Stimulated activated CD8-positive, alpha-beta memory T cell treated with anti-CD3 and anti-CD28 coated beads, Interleukin-7, amount 100 ng/mL, for 1 hour (primary cell): ENCODE measurements at places on chromosomes 2 and 18.

DNA sequence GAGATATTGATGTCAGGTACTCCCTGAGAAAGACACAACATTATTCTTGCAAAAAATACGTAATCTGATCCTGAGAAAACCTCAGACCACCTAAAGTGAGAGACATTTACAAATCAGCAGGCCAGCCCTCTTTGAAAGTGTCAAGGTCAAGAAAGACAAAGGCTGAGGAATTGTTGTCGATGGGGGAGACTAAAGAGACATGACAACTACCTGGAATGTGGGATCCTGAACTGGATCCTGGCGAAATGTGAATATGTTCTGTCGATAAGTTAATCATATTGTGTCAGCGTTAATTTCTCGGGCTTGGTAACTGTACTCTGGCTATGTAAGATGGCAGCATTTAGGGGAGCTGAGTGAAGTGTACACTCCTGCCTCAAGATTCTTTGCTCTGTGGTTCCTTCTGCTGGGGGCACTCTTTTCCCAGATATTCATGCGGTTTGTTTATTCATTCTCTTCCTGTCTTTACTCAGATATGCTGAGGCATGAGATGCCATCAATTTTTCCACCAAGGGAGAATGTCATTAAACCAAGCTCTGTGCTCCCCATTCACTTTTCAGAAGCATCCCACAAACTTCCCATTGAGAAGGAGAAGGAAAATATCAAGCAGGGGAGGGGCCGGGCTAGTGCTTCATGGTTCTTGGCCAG is 154.9 kb downstream of the CAPN13 start:
- DNase-seq = no peak

DNA sequence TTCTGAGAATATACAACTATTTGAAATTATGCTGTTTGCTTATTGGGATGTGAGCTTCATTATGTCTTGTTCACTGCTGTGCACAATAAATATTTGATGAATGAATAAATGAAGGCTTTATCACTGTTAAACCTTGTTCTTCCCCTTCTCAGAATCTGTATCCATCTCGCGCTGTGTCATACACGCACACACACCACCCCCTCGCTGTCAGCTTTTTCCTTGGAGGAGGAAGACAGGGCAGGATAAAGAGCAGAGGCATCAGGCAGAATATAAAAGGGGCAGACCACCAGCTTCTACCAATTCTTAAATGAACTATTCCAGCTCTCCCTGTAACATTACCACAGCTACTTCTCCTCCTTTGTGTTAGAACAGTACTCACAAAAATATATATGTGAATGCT is 75.0 kb downstream of the CD226 start:
- DNase-seq = no peak

DNA sequence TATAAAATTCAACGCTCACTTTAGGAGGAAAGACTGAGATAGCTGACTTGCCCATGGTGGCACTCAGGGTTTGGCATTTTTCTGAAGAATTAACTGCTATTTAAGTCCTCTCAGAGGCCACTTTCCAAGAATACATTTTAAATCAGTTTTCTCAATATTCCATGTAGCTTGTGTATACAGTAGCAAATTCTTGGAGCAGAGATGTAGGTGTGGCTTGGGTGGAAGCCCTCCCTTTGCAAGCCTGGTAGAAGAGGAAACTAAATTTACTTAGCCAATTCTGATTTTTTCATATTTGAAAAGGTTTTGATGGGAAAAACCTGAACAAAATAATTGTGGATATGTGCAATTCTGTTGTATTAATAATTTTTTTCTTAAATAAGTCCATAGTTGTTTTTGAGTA is 14.0 kb upstream of the ITGAV start:
- DNase-seq = no peak

GRCh38 chr2:60447943-60448342 is 105.5 kb downstream of the BCL11A start:
- DNase-seq = no peak

GRCh38 chr18:76364282-76365259 is 130.5 kb downstream of the ZNF516 start:
- DNase-seq = no peak

DNA sequence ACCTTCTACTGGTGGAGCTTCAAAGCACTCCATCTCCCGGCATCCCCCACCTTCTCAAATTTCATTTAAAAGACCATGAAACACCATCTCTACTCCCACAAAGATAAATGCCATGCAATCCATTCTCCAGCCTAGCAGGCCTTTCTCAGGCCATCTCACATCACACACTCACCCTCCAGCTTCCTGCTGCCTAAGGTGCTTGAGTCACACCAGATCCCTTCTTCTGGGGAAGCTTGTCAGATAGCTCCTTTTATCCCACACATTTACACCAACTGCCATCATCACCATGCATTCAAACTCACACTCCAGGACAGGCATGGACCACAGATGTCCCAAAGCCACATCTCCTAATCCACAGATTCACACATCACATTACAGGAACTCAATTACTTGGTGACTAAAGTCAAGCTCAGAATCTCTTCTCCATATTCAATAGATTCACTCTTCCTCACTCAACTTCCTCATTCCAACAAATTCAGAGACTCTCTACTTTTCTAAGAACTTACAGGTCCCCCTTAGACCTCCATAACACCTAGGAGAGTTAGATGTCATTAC is 292.5 kb downstream of the TNS1 start:
- DNase-seq = no peak

DNA sequence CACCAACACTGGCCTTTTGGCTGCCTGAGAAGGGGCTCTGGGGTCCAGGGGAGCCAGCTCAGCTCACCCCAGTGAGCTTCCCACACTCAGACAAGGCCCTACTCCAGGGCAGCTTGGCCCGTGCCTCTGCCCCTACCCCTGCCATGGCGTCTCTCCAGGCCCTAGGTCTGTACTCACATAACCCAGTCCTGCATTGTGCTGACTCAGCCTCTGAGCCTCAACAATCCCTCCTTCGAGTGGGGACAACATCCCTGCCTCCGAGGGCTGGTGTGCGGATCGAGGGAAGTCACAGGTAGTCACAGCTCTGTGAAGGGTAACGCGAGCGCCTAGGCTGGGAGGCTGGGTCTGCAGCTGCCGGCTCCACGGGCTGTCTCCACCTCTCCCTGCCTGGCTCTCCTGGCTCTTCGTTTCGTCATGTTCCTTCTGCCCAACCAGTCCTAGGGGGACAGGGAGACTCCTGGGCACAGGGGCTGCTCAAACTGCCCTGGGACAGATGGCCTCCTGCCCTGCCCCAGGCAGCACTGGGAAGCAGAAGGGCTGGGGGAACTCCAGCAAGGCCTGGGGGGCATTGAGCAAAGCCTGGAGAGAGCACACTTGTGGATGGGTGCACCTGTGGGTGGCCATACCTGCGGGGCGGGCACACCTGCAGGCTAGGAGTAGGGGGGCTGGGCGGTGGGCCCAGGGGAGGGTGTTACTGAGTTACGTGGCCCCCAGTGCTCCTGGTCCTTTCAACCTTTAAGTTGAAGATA is 74.6 kb downstream of the RRM2 start:
- no peak for DNase-seq

- DNase-seq = no peak
Measured at GRCh38 chr2:229475778-229476177, 204.7 kb upstream of the PID1 start.

GRCh38 chr18:31487246-31488015 is 10.5 kb upstream of the DSG2 start:
- DNase-seq = no peak

DNA sequence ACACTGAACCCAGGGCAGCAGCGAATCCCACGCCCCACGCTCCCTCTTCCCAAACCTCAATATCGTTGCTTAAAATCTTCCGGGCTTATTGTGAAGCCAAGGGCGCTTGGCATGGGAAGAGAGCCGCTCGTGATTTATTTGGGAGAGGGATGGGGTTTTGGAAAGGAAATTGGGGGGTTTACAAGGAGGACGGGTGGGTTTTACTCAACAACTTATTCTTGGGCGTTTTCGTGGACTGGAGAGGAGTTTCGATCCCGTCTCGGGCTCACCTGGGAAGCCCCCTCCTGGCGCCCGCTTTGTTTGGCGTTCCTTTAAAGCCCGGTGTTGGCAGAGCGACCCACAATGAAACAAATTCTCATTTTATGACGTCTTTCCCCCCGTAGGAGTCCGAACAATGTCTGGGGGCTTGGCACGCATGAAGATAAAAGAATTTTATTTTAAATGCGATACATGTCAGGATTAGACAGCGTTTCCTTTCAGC is 135.3 kb downstream of the INSIG2 start:
- no peak for DNase-seq

GRCh38 chr2:130824492-130825061 is 12.1 kb upstream of the ARHGEF4 start:
- DNase-seq = peak; percentile 32

- DNase-seq = no peak
Measured at GRCh38 chr2:190110699-190111098, 48.2 kb upstream of the MSTN start.

DNA sequence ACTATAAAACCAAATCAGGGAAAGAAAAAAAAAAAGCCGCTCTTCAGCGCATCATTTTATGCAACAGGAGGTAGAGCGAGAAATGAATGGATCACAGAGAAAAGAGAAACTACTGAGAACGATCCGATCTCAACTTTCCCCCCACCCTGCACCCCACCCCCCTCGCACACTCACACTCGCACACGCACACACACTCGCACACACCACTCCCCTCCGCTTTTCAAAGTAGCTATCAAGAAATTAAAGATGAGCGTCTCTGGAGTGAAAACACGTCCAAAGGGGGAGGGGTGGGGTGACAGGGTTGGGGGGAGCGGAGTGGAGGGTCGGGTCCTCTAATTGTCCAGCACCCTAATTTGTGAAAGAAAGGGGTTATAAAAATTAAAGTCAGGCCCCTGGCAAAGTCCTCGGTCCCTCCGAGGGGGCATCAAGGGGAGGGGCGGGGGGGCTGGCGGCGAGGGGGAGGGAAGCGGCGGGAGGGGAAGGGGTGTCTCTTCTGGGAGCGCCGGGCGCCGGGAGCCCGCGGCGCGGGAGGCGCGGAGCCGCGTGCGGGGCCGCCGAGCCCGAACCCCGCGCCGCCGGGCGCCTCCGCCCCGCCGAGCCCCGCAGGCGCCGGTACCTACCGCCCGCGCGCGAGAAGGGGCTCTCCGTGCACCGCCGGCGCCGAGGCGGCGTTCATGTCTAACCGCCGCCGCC is 428 bp downstream of the TCF4 start:
- no peak for DNase-seq

DNA sequence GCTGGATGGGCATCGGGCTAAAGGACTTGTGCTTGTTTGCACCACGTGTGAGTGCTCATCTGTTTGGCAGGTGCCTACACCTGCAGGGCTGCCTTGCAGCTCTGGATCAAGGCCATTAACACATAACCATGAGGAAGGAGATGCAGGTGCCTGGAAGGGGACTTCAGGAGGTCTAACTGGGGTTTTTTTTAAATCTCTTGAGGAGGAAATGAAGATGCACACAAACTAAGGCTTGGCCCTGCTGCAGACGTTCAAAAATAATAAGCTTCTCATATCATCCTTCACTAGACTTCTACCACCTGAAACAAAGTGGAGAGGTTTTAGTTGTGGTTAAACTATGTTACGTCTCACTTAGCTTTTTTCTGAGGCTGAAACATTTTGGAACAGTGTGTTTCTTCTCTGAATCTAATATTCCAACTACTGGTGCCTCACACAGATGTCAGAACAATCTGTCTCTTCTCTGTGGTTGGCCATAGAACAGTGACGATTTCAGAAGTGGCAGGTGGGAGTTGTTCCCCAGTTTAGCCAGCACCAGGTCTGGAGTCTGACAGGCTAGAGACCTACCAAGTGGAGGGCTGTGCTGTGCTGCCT is 36.5 kb downstream of the BCL2L11 start:
- DNase-seq = no peak

DNA sequence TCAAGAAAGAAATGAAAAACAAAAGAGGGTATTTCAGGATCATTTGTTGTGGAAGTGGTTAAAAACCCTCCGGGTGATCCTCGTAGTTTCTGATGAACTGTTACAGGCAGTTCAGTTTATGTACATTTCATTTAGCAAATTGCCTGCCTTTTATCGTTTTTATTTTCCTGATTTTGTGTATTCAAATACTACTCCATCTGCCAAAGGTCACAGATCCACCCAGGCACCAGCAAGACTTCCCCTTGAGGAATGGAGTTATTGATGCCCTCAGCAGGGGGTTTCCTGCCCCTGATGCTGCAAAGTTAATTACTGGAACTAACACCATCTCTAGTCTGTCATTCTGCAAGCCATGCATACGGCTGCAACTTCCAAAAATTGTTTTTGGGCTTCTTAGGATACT is 641.9 kb downstream of the SLC4A3 start:
- DNase-seq = no peak

GRCh38 chr2:241511091-241511741 is 2.8 kb upstream of the STK25 start:
- no peak for DNase-seq

- peak; percentile 17 for DNase-seq
Measured at GRCh38 chr2:70143314-70144150, 47.3 kb downstream of the C2orf42 start.

GRCh38 chr2:12915787-12916186 is 199.1 kb downstream of the TRIB2 start:
- DNase-seq = no peak

DNA sequence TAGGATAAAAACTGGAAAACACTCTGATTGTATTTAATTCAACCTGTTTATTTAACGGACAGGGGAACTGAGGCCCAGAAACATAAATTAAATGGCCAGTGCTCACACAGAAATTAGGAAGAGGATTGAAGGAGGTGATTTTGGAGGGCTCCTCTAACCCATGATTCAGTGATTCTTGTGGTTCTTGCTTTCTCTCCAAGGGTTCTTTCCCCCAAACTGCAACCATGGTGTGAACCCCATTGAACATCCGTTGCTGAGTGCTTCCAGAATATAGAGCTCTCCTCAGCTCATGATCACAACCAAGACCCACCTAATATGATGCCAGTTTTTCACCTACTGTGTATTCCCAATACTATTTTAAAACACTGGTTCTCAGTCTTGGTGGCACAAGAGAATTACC is 41.4 kb downstream of the BMP10 start:
- DNase-seq = no peak
